Activated T-cell treated with anti-CD3 and anti-CD28 coated beads, Interleukin-2, amount 50 U/mL, for 1 hour (primary cell): ENCODE measurements at places on chromosomes 1 and 21.

DNA sequence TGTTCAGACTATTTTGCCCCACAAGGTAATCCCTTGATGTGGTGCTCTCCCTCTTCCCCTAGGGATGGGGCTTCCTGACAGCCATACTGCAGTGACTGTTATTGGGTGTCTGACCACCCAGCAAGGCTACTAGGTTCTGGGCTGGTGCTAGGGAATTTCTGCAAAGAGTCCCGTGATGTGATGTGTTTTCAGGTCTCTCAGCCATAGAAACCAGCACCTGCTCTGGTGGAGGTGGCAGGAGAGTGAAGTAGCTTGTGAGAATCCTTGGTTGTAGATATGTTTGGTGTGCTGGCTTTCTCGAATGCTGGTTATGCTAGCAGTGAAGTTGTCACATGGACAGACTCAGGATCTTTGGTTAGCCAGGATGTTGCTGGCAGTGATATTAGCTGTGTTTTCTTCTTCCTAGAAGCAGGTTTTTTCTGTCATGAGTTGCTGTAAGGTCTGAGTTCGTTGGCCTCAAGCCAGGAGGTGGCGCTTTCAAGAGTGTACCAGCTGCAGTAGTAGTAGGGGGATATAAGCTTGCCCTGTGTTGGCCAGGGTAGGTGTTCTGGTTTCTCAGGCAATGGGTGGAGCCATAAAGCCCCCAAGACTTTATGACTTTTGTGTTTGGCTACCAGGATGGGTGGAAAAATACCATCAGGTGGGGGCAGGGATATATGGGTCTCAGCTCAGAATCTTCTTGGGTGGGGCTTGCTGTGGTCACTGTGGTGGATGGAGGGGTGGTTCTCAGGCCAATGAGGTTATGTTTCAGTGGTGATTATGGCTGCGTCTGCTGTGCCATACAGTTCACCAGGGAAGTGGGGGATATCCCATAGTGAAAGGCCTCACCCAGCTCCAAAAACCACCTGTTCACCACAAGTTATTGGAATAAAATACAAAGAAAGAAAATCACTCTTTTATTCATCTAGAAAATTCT is 1112.3 kb downstream of the KCNT2 start:
- DNase-seq: no peak

DNA sequence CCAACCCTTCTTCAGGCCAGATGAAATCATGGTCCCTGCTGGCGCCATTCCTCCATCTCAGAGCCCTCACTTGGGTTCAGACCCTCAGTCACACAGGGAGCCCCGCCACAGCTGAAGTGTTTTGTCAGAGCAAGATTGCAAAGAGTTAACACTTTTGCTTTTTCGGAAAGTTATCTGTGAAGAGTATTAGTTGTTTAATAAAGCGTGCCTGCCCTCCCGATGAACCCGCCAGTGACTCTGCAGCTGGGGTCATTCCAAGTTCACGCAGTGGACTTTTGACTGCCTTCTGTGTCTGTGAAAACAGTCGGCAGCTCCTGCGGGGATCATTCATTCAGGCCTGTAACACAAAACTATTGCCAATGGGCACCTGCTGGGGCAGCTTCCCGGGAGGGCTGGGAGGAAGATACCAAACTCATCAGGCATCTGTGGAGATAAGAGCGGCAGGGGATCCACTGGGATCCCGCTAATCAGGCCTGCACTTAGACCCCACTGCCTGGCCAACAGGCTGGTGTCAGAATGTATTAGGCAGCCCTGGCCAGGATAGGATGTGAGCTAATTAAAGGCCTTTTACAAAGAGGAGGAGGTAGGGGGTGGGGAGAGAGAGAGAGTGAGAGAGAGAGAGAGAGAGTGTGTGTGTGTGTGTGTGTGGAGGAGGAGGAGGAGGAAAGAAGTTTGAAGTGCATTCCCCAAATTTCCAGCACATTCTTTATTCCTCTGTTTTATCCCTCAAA is 184.5 kb downstream of the DHRS3 start:
- no peak for DNase-seq

DNA sequence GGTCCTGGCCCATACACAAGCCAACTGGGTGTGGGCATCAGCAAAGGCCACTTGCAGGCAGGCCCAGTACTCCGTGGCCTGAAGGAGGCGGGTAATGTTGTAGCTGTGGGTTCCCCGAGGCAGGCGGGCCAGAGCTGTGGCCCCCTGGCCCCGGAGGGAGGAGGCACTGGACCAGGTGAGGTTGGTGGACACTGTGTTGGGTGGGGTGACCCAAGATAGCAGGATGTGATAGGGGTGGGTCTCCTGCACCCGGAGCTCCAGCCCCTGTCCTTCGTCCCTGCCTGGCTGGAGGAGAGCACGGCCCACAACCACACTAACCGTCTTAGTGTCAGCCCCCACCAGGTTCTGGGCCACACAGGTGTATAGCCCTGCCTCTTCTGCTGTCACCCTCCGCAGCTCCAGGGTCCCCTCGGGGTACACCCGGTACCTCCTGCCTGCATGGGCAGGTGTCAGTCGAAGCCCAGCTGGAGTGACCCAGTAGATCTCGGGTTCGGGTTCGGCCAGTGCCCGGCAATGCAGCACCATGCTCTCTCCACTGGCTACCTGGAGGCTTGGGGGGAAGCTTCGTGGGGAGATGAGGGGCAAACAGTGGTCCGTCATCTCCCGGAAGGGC is 67.3 kb downstream of the LRRN2 start:
- DNase-seq: no peak

DNA sequence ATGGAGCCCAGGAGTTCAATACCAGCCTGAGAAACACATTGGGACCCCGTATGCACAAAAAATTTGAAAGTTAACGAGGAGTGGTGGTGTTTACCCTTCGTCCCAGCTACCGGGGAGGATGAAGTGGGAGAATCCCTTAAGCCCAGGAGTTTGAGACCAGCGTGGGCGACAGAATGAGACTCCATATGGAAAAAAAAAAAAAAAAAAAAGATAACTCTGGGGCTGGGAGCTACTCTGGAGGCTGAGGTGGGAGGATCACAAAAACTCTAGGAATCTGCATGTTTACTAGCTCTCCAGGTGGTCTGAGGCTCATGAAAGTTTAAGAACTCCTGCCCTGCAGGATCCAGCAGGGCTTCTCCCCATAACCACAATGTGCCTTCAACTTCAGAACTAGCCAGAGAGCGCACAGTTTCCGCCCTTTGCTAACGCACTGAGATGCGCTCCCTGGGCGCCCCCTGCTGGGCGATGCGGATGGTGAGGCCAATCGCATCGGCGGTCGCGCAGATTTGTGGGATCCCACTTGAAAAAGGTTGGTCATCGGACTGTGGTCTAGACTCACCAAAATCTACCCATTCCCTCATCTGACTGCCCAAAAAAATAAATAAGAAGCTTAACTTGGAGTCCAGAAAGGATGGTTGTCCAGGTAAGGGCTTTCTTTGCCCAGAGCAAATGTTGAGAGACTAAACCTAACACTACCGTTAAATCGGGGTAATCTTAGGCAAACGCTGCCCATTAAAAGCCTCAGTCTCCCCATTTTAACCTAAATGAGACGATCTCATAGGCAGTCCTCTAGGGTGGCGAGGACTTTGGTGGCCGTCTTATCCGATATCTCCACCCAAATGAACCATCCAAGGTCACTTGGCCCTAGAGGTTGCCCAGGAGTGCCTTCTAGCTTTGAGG is 8.8 kb downstream of the ZNF683 start:
- peak; percentile 89 for DNase-seq

DNA sequence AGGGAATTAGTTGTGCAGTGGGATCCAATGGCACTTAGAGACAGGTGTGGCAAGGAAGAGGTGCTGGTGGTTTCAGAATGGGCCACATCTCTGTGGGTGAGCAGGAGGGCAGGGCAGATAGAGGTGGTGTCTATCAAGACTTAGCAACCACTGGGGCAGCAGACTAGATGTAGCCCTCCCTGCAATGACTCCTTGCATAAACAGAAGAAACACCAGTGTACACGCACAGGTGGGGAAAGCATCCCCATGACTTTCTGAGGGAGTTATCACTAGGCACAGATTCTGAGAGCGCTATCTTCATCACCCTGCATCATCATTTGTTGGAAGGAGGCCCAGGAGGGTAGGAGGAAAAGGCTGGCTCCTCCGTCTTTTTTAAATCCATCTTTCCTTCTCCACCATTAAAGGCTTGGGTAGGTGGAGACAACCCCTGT is 58.4 kb downstream of the PLXNA2 start:
- DNase-seq: no peak

DNA sequence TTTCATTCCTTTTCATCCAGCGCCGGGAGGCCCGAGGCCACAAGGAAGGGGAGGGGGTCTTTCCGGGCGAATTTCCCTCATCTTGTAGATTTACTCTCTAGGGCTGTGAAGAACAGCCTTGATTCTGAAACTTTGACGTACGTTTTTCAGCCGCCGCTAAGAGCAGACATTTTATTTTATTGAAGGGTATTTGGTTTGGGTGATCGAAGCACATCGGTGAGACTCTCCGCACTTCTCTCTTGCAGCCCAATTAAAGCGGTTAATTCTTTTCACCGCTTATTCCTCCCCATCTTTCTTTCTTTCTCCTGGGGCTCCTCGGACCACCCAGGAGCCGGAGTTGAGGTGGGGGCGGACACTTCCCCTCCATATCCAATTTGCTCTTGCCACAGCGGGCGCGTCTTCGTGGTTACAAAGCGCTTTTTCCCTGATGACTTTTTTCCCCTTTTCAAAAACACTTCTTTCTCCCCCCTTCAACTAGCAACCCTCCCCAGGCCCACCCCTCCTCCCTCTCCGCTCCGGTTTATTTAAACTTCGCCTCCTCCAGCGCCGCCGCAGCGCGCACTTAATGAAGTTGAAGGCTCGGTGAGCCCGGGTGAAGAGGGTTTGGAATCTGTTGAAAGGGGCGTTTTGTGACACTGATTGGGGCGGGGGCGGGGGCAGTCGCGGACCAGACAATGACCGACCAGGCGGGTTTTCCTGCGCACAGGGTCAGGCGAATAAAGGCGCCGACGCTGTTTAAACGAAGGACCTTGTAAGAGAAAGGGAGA is 5.9 kb downstream of the FOXD2 start:
- no peak for DNase-seq

GRCh38 chr1:25068829-25069228 is 138.8 kb upstream of the RUNX3 start:
- no peak for DNase-seq

- no peak for DNase-seq
Measured at GRCh38 chr1:207031632-207032264, 808 bp downstream of the C1orf116 start.

DNA sequence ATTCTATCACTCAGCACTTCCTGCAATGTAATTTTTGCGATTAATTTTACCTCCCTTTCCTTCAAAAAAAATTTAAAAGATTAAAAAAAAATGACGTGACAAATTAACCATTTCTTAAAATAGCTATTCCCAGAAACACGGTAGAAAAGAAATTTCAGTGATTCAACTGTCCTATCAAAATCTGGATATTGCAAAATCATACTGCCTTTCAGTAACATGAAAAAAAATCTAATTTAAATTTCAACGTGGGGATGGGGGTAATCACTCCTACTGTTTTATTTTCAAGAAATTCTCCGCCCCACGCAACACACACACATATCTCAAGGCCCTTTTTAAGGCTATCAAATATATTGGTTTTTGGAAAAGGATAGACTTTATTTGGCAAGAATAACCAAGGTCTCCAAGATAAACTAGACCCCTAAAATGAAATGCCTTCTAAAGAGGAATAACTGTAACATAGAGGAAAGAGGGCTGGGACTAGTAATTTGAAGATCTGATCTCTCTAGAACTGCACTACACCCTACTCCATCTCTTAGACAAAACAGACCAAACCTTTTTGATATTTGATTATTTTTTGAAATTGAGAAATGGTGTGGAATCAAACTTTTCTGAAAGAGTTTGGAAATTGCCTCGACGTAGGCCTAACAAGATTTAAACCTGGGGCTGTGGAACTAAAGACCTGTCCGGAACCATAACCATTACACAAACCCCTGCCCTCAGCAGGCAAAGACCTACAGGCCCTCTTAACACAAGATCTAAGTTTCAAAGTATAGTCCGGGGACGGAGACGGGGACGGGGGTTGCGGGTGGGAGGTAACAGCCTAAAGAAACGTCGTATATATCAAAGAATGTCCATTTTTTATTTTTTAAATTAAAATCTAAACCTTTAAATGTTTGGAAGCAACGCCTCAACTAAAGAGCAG is 941 bp downstream of the ARNT start:
- no peak for DNase-seq
